ENCODE measurements at places on chromosomes 6 and 20.
A peak's percentile ranks its signal among the peaks of the same experiment; 100 is the strongest.

DNA sequence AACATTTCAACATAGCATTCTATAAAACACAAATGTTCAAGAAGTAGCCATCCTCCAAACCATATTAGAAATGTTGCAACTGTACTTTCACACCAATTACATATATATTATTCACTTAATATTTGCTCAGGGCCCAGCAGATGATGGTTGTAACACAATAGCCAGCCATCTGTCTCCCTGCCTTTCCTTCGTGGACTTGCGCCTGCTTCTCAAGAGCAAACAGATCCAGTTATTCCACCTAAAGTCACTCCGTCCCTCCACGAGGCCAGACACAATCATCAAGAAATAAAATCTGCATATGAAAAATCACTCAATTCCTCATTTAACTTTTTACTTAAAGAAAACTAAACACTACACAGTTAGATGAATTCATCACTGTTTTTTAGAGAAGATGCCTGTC lies 160.4 kb downstream of the RALGAPA2 start:
- no peak for DNase-seq

- no peak for DNase-seq
These were observed 164.5 kb downstream of the CDK19 start for GRCh38 chr6:110650755-110651154.

- DNase-seq, result no peak
These were observed 108.4 kb upstream of the PLEKHG1 start for GRCh38 chr6:150491131-150491810.

GRCh38 chr6:24822696-24823095 lies 24.0 kb upstream of the ARMH2 start:
- peak; percentile 52 for DNase-seq

- no peak for DNase-seq
These were observed 164.7 kb upstream of the RIMS1 start for GRCh38 chr6:71721642-71722041.

DNA sequence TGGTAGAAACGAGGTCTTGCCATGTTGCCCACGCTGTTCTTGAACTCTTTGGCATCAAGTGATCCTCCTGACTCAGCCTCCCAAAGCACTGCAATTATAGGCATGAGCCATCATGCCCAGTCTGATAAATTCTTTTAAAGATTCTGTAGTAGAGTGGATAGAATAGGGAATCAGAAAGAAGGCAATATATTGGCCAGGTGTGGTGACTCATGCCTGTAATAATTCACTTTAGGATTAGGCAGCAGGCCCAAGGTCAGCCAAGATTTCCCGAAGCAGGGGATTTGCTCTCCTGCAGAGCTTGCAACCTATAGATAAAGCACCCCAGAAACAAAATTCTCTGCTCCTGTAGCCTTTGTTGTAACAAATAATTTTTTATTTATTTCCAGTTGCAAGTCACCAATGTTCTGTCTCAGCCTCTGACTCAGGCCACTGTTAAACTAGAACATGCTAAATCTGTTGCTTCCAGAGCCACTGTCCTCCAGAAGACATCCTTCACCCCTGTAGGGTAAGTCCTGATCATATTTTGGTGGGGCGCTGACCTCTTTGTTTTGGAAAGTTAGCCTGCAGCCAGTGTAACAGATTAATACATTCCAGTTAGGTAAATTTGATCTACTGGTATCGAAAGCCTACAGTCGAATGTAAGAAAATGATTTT lies 30.4 kb upstream of the MROH8 start:
- DNase-seq, result no peak

GRCh38 chr6:111720931-111721496 lies 115.3 kb upstream of the TRAF3IP2 start:
- no peak for DNase-seq

- peak; percentile 78 for DNase-seq
These were observed 1177.9 kb downstream of the GRIK2 start for GRCh38 chr6:102571236-102571908.

DNA sequence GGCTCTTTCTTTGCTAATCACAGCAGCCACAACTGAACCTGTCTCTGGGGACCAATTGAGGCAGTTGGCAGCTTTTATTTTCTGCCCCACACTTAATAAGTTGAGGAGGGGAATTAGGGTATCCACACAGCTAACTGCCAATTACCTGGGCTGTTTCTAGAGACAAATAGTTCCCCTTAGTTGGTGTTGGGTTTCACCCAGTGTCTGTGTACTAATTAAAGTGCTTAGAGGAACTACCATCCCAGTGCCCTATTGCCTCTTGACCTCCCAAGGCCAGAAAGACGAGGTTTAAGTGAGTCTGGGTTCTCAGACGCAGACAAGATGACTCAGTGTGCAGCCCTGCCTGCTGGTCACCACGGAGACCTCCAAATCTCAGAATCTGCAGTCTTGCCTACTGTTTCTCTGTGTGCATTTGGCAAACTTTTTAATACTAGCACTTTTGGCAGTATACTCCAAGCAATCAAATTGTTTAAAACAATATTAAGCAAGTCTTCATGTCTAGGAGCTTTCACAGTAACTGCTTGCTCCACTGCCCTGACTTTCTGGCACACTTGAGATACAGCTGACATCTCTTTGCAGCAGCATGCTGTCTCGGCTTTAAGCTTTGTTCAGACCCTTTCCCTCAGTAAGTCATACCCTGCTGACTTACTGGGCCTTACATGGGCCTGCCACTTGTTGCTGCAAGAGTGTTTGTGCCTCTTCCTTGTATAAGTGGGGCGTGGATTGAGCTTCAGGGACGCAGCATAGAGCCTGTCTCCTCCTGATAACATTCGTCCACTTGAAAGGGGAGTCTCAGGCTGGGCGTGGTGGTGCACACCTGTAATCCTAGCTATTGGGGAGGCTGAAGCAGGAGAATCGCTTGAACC lies 31.9 kb downstream of the STK35 start:
- DNase-seq, result peak; percentile 74

- DNase-seq, result no peak
These were observed 39.1 kb upstream of the IRF4 start for GRCh38 chr6:352474-352873.

- DNase-seq, result no peak
These were observed 98.2 kb upstream of the NAA20 start for GRCh38 chr20:19918965-19919329.

DNA sequence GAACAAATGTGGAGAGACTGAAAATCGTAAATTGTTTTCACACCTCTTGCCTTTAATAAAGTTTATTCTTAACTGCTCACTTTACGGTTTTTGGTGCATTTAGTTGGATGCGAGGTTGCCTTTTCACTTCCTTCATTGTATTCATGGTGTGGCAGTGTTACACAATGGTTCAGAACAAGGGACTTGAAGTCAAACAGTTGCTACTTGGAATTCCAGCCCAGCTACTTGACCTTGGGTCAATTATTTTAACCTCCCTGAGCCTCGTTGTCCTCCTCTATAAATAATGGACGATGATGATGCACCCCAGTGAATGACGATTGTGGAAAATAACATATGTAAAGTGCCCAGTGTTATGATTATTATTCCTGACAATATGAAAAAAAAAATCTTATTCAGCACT lies 72.3 kb downstream of the CARMIL1 start:
- DNase-seq, result no peak

All from adipocyte (in vitro differentiated cells).